ENCODE measurements at places on chromosomes 16 and 17. TPM values are rescaled to one million over a fixed set of nuclear protein-coding genes. Genes with fewer than 3 reads are reported as not detected.
A peak's percentile ranks its signal among the peaks of the same experiment; 100 is the strongest.

DNA sequence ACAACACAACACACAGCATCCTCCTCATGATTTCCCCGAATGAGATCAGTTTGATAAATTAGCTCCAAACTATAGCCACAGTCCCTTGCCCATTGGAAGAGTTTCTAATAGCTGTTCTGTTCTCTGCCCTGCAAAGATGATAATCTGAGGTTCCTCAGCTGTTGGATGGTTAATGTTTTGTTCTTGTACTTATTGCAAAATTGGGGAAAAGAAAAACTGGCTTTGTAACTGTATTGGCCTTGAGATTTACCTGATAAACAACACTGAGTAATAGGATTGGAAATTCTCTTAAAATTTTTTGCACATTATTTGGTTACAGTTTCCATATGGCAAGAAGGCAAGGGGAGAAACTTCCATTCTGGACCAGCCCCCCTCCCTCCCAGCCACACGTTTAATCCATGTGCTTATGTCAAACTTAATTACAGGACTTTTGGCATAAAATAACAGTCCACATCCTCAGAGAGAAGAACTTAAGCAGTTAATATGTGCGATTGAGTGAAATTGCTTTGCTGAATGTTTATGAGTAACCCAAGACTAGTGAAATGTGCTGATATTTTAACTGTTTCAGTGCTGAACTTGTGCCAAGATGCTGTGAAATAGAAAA is 119.1 kb upstream of the ZFHX3 start:
- no peaks in the 10 kb centered on the region for H3K27me3 ChIP-seq
- H3K27ac ChIP-seq, result peak overlapping the region; percentile 36
- no peak overlapping the region for H3K4me3 ChIP-seq

GRCh38 chr16:591892-592517 is 2.1 kb downstream of the RAB40C start:
- H3K36me3 ChIP-seq, result no peaks in the 10 kb centered on the region
- peak overlapping the region; percentile 95 for H3K27ac ChIP-seq
- no peak overlapping the region for H3K4me3 ChIP-seq
- peaks cover 50% of the 10 kb centered on the region for H3K4me1 ChIP-seq
- no peaks in the 10 kb centered on the region for H3K27me3 ChIP-seq

GRCh38 chr16:21301168-21301894 is 23.2 kb upstream of the CRYM start:
- H3K36me3 ChIP-seq, result no peaks in the 10 kb centered on the region
- H3K4me1 ChIP-seq, result no peaks in the 10 kb centered on the region
- H3K27me3 ChIP-seq, result no peaks in the 10 kb centered on the region
- peak overlapping the region; percentile 28 for H3K4me3 ChIP-seq

GRCh38 chr17:42252597-42253550 is 23.3 kb downstream of the STAT5B start:
- H3K27me3 ChIP-seq, result no peaks in the 10 kb centered on the region
- H3K4me3 ChIP-seq, result no peak overlapping the region
- no peaks in the 10 kb centered on the region for H3K4me1 ChIP-seq
- DNase-seq, result no peak
- no peak overlapping the region for H3K27ac ChIP-seq

Gene KRT12
- not detected for polyA plus RNA-seq
